ENCODE measurements at places on chromosomes 12 and 14. TPM values are rescaled to one million over a fixed set of nuclear protein-coding genes. Genes with fewer than 3 reads are reported as not detected.

DNA sequence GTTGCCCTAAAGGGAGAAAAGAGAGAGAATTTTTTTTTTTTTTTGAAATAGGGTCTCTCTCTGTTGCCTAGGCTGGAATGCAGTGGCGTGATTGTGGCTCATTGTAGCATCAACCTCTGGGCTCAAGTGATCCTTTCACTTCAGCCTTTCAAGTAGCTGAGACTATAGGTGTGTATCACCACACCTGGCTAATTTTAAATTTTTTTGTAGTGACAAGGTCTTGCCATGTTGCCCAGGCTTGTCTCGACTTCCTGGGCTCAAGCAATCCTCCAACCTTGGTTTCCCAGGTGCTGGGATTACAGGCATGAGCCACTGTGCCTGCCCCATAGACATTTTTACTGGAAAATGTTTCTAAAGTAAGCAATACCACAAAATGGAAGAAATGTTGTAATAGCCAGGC is 36.8 kb downstream of the YARS2 start:
- no peak for DNase-seq

The DDHD1 gene
- total RNA-seq, result 34.1 TPM

DNA sequence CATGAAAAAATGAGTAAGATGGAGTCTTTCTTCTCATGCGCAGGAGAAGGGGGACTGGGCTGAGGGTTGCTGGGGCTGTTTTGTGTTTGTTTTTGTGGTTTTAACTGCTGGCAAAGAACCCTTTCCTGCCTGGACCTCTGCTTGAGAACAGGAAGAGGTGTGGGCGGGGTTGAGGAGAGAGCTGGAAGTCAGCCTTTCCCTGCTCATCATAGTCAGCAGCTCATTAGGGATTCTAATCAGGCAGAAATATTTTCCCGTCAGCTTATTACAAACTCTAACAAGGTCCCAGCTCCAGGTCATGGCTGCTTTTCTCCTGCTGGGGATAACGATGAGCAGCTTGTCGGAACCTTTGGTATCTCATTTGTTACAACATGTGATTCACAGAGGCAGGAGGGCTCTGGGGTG is 185.0 kb upstream of the NRXN3 start:
- no peak for DNase-seq

DNA sequence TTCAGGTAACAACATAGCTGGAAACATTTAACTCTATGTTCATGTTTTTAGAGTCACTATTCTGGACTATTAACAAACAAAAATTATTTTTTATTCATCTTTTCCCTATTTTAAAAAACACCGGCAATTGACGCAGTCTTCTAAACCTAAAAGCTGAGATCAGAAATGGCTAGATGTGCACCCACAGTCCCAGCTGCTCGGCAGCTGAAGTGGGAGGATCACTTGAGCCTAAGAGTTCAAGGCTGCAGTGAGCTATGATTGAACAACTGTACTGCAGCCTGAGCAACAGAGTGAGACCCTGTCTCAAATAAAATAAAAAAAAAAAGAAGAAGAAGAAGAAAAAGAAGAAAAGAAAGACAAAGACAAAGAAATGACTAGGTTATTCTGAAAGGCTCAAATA is 64.5 kb downstream of the PAX9 start:
- no peak for DNase-seq

DNA sequence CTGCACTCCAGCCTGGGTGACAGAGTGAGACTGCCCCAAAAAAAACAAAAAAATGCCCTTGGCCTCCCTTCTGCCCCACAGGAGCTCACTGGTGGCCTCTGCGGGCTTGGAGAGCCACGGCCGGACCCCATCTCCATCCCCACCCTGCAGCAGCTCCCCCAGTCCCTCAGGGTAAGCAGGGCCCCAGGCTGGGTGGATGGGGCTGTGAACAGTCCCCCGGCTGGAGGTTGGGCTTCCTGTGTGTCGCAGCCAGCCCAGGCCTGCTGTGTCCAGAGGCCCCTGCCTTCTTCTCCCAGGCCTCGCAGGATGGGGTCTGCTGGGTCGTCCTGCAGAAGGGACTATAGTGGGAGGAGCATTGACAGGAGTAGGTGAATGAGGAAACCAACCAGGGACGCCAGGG is 15.4 kb upstream of the PUS1 start:
- no peak for DNase-seq

- DNase-seq, result no peak
These were observed 85.5 kb downstream of the STAB2 start for GRCh38 chr12:103672401-103673119.

The SYNDIG1L gene
- 0.18 TPM for total RNA-seq

DNA sequence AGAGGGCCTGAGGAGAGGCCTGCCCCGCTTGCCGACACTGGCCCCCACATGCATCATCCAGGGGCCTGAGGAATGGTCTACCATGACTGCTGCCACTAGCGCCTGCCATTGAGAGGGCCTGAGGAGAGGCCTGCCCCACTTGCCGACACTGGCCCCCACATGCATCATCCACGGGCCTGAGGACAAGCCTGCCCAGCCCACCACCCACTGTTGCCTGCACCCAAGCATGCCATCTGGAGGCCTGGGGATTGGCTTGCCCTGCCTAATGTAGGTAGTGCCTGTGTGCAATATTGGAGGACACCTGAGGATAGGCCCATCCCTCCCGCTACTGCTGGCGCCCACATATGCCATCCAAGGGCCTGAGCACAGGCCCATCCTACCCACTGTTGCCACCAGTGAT is 24.4 kb downstream of the CYP46A1 start:
- DNase-seq, result no peak

DNA sequence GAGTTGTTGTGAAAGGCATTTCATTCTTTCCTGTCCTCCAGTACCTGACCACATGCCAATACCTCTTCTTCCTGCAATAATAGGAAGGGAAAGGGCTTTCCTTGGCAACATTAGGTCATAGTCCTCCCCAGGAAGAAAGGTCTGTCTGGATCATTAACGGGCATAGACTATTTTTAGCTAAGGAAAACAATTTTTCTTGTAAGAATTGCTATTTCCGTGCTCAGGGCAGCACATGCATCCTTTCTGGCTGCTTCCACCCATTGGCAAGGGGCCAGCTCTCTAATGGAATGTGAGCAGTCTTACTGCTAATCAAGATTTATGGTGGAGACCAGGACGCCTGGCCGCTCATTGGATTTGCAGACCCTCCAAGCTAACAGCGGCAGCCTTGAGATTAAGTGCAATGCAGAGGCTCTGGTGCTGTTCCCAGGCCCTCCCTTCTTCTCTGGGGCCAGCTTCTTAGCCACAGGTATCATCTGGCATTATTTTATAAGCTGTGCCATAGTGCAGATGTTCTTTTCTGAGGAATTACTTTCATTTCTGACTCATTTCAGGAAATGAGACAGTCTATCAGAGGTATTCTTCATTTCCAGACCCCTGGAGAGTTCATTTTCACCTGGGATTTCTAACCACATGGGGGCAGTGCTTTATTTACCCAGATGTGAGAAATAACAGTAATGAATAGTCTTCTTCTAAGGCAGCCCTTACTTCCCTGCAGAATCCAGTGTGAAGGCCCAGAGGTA is 52.9 kb downstream of the ANO6 start:
- peak; percentile 81 for DNase-seq

- no peak for DNase-seq
These were observed 95.7 kb downstream of the PIWIL1 start for GRCh38 chr12:130433411-130433810.

DNA sequence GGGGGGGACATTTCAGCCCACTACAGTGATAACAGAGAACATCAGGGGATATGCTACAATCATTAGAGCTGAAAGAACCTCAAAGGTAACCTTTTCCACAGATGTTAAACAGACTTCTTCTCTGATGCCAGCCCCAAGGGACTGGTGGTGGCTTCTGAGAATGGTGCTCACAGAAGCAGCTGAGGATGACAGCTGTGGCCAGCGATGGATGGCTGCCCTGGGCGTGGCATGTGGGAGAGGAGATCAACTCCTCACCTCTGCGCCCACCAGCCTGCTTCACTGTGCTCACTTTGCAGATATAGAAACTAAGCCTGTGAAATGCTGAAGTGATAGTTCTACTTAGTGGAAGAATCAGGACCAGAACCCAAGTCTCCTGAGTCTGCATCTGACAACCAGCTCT is 33.0 kb downstream of the FOXN3 start:
- DNase-seq, result no peak

DNA sequence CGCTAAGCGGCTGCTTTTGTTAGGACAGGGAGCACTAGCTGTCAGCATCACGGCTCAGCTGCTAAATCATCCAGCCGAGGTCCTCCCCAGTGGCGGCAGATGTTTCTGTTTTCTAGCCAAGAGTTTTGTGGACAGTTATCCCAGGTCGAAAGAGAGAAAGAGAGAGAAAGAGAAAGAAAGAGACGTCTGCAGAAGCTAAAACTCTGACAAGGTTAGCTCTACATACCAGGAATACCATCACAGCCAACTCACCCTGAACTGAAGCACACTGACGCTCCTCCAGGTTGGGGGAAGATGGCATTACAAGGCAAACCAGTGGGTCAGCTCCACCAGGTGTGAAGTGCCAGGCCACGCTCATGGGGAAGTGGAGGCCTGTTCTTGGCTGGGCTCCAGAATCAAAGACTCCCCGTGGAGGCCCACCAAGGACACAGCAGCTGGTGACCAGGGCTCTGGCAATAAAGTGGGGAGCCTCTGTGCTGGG is 64.9 kb upstream of the DICER1 start:
- no peak for DNase-seq

DNA sequence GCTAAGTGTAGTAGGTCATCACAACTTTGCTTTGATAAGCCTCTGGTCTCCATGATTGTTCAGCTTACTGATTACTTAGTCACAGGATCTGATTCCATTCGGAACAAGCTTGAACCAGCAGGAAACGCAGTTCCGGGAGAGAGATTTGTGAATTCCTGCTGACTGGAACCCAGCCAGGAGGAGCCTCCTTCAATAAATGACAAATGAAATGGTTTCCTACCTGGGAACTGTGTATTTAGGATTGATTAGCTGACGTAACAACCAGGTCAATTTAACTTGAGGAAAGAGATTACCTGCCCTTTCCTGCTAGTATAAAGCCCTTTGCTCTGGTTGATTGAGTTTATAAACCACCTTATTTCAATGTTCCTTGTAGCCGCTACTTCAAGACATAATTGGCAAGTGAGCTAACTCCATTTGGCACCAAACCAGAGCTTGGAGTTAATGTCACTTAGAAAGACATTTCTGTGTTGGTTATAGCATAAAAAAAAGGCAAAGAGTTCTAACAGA is 35.1 kb upstream of the KCNH3 start:
- no peak for DNase-seq

DNA sequence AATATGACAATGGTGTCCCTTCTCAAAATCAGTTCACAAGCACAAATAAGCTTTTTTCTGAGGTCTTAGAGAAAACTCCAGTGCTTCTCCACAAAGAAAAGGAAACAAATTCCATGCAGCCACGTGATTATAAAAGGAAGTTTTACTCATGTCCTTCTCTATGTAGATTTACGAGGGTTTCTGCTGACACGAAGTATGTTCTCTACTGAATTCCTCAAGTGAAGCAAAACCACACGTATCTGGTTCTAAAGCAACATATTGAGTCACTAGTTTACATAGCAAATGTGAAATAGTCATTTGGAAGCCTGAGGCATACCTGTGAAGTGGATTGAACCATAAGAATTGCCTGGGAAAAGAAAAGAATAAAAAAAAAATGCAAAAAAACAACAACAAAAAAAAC is 31.9 kb downstream of the BMP4 start:
- DNase-seq, result no peak

DNA sequence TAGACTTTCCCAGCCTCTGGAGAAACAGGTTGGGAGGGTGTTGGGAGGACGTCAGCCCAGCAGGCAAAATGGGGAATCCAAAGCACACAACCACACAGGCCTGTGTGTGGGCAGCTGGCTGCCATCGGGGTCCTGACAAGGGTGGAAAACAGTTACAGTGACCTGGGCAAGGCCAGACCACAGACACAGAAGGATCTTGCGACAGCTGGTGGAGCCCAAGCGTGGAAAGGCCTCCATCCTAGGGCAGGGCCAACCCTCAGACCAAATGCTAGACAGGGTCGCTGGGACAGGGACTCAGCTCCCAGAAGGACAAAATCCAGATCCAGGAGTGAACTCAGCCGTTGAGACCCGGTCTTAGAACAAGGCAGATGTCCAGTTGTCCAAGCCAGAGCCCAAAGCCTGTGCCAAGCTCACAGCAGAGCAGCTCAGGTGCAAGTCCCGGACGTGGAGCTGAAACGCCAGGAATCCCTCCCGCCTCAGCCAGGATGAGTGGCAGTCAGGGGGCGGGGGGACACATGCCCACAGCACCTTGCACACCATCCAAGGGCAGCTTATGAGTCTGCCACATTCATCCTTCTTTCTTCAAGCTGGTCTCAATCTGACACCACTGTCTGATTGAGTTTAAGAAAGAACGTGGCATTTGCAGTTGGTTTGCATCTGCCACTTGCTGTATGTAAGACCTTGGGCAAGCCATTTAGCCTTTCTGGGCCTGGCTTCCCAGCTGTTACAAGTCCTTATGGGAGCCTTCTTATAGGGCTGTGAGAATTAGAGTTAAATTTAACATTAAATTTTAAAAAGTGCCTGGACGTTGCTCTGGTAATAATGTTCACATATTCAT is 37.6 kb downstream of the DEGS2 start:
- DNase-seq, result no peak

The LGR5 gene
- 1.6 TPM for total RNA-seq

- DNase-seq, result no peak
These were observed 34.0 kb downstream of the PYM1 start for GRCh38 chr12:55893723-55894122.

The KIF26A gene
- 6.1 TPM for total RNA-seq

The DAD1 gene
- 172 TPM for total RNA-seq

- DNase-seq, result no peak
These were observed 411.0 kb downstream of the C12orf50 start for GRCh38 chr12:87618199-87618598.

The TMTC2 gene
- total RNA-seq, result 41.3 TPM

Measured in ureter (tissue), 1 donor.